NCI-H187 treated with DMSO at 0.1 percent for 48 hours (cell line): ENCODE measurements at places on chromosomes 7 and 10.

GRCh38 chr10:132448248-132448731 lies 51.3 kb downstream of the PWWP2B start:
- no peak for DNase-seq

DNA sequence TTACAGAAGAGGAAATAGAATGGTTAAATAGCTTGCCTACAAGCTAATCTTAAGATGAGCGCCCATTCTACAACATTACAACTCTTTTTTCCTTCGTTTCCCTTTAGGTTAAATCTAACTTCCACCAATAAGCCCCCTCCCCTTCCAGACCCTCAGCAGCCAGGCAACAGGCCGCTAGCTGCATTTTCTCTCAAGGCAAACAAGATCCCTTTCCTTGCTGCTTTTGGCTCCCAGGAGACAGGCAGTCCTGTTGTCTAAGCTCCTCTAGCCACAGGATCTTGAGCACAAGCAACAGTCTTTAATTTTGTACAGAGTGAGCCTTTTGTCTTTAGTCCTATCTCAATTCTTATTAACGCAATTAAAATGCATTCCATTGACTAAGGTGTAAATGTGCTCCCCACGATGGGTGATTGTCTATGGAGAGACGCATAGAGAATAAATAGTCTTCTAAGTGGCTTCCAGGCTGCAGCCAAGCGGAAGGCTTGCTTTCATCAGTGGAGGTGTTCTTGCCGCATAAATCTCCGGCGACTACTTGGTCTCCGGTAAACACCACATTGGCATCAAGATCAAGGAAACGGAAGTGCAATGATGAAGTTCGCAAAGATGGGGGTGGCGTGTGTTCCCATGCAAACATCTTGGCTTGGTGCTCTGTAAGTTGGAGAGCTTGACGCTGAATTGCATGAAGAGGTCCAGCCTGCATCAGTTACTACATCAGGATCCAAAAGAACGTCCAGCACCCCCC lies 181.9 kb upstream of the LYZL2 start:
- no peak for DNase-seq

GRCh38 chr7:14685167-14685566 lies 217.4 kb downstream of the DGKB start:
- no peak for DNase-seq

- DNase-seq: no peak
Measured at GRCh38 chr7:72405418-72405817, 6.7 kb downstream of the CALN1 start.

GRCh38 chr10:22319980-22320558 lies 830 bp upstream of the BMI1 start:
- DNase-seq: no peak

GRCh38 chr7:31664890-31665289 lies 22.1 kb upstream of the PPP1R17 start:
- DNase-seq: no peak

DNA sequence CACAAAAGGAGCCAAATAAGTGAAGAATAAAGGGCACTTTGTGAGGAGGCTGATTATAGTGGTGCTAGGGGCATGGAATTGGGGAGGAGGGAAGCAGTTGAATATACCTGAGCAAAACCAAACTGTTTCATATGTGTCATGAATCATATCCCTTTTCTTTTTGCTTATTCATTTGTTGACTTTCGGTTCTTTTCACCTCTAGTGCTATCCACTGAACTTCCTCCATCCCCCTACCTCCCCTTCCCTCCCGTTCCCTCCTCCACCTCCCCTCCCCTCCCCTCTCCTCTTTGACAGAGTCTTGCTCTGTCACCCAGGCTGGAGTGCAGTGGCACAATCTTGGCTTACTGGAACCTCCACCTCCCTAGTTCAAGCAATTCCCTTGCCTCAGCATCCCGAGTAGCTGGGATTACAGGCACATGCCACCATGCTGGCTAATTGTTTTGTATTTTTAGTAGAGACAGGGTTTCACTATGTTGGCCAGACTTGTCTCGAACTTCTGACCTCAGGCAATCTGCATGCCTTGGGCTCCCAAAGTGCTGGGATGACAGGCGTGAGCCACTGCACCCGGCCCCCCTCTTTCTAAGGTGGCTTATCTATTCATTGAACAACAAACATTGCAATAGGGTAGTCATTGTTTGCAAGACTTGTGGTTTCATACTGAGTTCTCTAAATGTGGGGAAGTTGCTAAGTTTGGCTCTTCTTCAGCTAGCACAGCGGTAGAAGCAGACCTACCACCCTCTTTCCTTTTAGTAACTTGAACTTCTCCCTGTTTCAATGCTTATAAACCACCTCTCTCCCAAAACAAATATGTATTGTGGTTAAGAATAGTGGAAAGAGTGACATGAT lies 150.4 kb upstream of the PRPS1L1 start:
- no peak for DNase-seq

DNA sequence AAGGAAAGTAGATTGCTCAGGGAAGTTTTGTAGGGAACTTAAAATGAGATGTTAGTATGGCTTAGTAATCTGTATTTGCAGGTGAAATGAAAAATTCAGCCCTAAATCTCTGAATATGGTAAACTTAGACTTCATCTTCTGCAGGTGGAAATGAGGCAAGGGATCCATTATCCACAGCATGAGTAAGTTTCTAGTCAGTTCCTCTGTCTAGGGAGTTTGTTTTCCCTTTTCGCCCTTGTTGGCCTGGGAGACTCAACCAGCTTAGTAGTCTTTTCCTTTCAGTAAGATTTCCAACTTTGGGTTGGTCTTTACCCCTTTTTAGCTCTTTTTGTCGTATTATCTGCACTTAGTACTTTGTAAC lies 65.6 kb downstream of the ZEB1 start:
- no peak for DNase-seq

GRCh38 chr10:128763588-128763987 lies 637.4 kb upstream of the MKI67 start:
- DNase-seq: no peak

DNA sequence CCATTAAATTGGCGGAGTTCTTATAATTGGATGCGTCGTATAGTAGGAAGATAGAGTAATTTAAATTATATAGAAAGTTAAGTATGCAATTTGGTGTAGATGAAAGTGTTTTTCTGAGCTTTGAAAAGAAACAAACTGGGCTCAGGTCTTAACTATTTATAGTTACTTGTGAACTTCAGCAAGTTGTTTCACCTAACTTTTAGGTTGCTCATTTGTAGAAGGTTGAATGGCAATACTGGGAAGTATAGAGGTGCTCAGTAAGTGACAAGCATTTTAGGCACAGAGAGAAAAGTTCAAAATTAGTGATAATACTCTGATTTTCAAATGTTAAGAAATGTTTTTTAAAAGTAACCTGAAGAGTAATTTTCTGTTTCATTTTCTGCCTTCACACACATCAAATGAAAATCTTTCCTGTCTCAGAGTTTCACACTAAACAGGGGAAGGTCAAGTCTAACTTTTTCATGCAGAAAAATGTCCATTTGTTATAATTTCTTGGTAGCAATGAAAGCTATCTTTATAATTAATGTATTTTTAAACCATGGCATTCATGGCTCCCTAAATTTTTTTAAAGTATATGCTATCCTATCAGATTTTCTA lies 146.5 kb downstream of the PHF14 start:
- DNase-seq: no peak

GRCh38 chr10:5038101-5038500 lies 34.4 kb upstream of the AKR1C2 start:
- DNase-seq: no peak

- DNase-seq: no peak
Measured at GRCh38 chr10:130424418-130424817, 288.2 kb downstream of the GLRX3 start.

DNA sequence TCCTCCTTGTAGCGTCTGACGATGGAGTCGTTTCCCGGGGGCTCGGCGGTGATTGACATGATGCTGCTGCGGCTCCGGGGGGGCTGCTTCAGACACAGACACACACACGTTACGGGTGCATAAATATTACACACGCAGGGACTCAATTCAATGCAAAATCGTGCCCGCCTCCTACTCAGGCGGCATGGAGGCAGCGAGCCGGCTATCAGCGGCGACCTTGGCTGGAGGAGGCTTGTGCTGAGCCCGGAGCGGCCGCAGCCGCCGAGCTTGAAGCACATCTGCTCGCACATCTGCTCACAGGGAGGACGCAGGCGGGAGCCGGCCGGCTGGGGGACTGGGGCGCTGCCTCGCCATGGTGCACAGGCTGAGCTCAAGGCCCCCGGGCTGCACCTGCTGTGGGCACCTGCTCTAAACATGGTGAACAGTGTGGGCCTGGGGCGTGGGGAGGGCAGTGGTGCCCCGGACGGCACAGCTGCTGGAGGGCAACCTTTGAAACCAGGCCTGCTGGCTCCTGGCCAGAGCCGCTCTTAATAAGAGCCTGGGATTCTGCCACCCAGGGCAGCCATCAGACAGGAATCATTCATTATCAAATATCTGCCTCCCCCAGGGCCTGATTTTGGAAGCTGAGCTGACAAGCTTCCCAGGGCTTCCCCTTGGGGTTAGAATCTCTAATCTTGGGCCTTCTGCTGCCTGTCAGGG lies 84.7 kb upstream of the GNA12 start:
- no peak for DNase-seq

- no peak for DNase-seq
Measured at GRCh38 chr10:80473096-80473657, 19.1 kb downstream of the TSPAN14 start.

- DNase-seq: no peak
Measured at GRCh38 chr10:62056219-62056618, 154.7 kb downstream of the ARID5B start.

- DNase-seq: no peak
Measured at GRCh38 chr7:22207724-22208225, 149.2 kb downstream of the RAPGEF5 start.

DNA sequence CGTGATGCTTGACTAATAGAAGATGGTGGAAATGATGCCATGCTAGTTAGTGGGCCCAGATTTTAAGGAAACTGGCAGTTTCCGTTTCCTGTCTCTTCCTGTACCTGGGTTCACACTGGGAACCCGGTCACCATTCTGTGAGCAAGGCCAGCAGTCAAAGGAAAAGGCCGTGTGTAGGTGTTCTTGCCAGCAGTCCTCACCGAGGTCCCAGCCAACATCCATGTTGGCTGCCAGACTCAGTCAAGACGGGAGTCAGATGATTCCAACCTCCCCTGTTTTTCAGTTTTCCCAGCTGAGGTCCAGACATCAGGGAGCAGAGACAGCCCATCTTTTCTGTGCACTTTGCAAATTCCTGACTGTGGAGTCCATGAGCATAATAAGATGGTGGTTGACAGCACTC lies 15.2 kb upstream of the PILRB start:
- no peak for DNase-seq

DNA sequence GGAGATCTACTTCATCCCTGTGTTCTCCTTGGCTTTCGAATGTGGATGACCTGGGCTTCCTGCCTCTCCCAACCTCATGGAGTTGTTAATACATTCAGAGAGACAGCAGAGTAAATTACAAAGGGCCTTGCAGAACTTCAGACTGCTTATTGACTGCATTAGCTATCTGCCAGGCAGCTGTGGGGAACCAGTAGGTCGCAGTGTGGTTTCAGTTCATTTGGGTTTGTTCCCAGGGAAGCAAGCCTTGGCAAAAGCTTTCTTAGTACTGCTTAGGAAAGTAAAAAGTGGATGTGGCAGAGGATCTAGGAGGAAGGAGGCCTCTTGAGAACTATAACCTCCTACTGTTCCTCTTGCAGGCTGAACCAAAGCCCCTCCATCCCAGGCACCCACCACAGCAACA lies 9.2 kb downstream of the NPFFR1 start:
- no peak for DNase-seq

GRCh38 chr7:27243340-27244163 lies 950 bp downstream of the EVX1 start:
- no peak for DNase-seq

DNA sequence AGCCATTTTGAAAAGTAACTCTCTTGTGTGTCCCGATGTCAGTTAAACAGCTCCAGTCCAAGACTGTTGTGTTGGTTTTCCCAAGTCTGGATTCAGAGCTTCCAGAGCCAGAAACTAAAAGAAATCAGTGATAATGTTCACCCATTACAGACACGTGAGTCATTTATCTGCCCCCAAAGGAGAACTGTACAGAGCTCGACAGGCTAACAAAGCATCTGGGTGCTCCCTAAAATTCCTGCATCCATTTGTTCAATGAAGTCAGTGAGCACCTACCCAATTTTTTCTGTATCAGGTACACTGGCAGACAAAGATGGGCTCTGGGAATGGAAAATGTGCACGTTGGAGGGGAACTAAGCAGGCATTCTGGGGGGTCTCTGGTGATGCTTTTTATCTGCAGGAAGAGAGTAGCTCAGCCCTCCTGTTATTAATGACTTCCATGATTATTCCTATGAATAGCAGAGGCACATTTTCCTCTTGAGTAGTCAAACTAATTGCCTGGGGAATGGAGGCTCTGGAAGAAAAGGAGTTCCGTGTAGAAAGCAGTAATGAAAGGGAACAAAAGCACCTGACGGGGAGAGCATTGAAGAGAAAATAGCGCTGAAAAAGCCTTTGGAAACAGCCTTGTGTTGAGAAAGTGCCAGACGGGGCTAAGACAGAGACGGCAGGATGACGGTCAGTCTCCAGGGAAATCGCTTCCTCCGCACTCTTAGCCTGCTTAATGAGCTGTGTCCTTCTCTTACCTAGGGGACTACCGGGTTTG lies 75.3 kb downstream of the GAD2 start:
- DNase-seq: no peak

DNA sequence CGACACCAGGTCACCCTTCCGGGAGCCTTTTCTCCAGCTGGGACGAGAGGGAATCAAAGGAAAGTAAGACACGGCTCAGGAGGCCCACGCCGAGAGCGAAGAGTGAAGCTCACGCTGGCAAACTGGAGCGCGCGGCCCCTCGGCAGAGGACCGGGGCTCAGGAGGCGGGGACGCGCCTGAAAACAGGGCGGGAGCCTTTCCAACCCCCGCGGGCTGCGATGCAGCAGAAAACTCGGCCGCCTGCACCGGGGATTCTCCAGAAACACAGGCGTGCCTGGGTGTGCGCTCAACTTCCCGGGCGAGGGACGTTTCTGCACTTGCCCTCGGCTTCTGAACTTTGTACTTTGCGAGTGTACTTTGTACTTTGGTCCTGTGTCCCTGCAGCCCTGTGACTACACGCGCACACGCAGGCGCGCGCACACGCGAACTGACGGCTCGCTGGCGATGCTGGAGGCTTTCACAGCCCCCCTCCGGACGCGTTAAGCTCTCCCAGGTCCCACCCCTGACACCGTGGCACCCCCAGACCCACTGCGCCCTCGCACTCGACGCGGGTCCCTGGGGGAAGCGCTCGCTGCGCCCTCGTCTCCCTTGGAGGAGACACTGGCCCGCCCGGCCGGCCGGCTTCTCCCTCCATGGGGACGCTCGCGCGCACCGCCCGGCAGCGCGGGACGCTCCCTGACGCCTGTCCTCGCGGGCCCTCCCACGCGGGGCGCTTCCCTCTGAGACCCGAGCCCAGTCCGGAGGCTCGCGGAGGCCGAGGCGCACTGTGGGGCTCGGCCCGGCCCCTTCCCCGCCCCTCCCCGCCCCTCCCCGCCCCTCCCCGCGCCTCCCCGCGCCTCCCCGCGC lies 588 bp upstream of the PAOX start:
- no peak for DNase-seq

DNA sequence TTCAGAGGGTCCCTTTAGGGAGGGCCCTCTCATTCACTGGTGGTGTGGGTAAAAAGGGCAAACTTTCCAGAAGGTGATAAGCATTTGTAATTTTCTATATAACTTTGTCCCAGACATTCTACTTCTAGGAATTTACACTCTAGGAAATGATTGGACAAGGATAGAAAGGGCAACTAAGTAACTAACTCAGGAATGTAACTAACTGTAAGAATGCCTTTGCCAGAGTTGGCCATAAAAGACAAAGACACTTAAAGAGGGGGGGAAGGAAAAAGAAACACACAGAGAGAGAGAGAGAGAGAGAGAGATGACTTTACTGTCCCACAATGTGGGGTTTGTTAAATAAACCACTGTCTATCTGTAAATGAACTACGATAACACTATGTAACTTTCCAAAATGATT lies 38.5 kb upstream of the ITPRID1 start:
- no peak for DNase-seq
